ENCODE measurements at places on chromosomes 12 and 14.
A peak's percentile ranks its signal among the peaks of the same experiment; 100 is the strongest.

- no peak for DNase-seq
These were observed 86.0 kb upstream of the HIF1A start for GRCh38 chr14:61609191-61609843.

- DNase-seq: no peak
These were observed 21.8 kb downstream of the FUT8 start for GRCh38 chr14:65434216-65434850.

DNA sequence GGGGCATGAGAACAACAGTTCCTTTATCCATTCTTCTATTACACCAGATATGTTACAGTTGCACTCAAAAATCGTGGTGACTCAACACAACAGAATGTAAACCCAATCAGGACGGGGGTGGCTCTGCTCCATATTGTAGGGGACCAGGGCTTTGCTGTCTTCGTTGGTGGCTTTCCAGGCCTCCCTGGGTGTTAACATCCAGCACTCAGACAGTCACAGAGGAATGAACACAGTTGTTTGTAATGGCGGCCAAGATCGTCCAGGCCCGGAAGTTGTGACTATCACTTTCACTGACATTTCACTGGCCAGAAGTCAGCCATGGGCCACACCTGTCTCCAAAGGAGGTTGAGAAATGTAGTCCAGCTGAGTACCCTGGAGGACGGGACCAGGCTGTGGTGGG is 204.1 kb downstream of the CACNA1C start:
- DNase-seq: no peak

DNA sequence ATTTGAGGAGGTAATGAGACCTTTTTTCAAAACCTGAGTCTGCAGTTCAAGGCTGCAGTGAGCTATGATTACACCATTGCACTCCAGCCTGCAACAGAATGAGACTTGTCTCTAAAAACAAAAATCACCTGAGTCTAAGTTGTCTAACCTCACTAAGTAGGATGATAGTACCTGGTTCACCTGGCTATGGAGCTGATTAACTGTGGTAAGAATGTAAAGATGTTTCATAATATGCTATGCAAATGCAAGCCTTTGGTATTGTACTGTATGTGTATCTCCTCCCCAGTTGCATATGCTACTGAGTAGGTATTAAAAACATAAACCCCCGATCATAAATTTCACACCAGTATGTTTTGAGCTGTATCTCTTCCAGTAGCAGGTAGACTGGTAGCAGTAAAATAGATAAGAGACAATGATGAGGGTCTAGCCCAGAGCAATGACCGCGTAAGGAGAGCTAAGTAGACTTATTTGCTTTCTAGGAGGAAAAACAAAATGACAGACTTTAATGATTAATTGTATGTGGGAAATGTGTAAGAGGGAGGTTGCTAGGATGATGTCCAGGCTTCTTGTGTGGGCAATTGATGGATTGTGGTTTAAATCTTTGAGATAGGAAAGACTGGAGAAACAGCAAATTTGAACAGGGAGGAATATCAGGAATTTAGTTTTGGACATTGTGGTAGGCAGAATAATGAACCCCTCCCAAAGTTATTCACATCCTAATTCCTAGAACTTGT is 41.6 kb upstream of the EGLN3 start:
- DNase-seq: no peak

DNA sequence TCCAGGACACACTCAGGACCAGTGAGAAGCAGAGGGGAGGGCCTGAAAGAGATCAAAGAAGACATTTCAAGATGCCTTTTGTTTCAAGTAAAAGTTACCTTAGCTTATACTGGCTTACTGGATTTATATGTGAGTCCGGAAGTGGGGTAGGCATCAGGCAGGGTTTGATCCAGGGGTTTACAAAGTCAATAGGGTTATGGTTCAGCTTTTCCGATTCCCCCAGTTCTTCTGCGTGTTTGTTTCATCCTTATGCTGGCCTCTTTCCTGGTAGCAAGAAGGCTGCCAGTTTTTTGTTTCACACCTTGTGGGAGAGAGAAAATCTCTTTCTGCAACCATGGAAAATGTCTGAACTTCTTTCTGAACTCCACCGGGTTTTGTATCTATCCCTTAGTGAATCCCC is 126.3 kb downstream of the ESRRB start:
- no peak for DNase-seq

DNA sequence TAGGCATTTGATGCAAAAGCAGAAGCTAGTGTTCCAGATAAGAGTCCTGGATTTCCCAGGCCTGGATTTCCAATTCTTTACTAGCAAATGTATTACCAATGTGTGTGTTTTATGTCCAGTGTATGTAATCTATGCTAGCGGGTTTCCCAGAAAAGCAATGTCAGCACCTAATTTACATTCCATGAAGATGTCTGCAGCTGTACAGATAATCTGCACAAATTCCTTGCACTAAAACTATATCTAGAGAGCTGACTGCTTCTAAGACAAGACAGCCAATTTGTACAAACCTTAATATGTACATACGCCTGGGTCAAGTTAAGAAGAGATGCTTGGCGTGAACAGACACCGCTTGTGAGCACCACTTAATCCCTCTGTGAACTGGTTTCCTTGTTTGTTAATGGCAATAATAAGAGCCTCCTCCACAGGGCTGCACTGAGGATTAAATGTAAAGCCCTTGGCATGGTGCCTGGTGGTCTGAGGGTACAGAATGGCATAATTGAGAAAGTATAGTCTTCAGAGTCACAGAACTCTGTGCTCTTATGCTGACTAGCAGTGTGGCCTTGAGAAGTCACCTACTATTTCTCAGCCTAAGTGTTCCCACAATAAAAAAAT is 185.6 kb downstream of the EPS8 start:
- no peak for DNase-seq

DNA sequence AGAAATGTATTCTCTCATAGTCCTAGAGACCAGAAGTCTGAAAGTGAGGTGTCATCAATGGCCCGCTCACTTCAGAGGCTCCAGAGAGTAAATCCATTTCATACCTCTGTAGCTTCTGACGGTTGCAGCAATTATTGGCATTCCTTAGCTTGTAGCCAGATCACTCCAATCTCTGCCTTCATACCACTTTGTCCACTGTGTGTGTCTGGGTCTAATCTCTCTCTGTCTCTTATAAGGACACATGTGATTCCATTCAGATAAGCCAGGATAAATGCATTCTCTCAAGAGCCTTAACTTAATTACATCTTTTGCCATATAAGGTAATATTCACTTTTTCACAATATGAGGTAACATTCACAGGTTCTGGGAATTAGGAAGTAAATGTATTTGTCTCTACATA is 365.7 kb downstream of the GXYLT1 start:
- no peak for DNase-seq

DNA sequence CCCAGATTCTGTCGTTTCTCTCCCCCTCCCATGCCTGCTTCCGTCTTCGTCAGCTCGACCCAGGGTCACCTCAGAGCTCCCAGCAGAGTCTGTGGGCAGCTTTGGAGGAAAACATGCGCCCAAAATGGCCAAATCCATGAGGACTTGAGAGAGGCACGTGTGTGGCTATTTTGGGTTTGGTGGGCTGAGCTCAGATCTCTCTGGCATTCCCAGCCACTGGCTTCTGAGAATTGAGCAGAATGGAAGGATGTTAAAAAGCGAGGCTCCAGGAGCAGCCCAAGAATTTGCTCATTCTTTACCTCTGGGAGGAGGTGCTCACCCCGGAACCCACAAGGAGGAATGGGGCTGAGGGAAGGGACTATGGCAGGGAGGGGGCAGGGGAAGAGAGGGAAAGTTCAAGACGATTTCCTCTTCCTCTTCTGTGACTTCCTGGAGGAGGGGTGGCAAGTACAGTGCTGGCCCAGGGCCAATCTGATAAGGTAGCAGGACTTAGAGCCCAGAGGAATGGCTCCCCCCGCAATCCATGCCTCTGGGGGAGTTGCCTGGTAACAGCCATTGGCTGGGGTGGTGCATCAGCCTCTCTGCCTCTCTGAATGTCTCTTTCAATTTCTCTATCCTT is 20.1 kb downstream of the TSPAN9 start:
- no peak for DNase-seq

DNA sequence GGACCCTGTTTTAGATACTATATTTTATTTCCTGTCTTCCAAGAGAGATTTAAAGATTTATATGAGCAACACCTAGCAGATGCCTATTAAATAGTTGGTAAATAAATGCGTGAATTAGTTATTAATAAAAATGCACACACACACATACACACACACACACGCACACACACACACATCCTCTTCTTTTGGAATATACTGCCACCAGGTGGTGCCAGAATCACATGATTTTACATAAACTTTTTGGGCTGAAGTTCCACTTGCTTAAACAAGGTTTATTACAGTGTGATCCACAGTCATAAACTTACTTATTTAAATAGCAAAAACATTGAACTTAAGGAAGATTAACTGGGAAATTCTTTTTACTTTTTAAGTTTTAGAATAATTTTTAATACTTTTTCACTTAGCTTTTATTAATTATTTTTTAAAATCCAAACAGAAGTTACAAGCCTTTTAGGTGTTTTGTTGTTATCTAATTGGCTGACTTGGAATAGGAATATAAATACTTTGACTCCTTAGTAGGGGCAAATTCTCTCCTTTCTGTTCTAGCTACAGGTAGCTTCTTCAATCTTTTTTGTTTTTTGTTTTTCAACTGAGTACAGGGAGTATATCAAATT is 17.5 kb downstream of the RAD51B start:
- DNase-seq: peak; percentile 53

GRCh38 chr14:72790887-72791566 is 102.9 kb downstream of the DPF3 start:
- no peak for DNase-seq

DNA sequence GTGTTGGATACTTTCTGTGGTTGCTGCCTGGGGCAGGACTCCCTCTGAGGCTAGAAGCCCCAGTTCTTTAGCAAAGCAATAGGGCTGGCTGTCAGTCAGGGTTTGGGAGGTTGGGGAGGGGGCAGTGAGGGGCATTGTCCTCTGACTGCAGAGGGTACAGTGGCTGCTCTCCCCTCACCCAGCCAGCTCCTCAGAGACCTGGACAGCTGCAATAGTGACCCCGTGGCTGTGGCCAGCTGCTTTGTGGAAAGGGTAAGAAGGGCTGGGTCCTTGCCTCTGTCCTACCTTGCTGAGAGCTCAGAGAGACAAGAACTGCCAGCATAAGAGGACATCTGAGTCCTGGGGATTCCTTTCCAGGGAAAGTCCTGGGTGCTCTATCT is 25.8 kb downstream of the PLEKHG3 start:
- no peak for DNase-seq

GRCh38 chr12:6961278-6961694 is 9.2 kb downstream of the PHB2 start:
- no peak for DNase-seq

DNA sequence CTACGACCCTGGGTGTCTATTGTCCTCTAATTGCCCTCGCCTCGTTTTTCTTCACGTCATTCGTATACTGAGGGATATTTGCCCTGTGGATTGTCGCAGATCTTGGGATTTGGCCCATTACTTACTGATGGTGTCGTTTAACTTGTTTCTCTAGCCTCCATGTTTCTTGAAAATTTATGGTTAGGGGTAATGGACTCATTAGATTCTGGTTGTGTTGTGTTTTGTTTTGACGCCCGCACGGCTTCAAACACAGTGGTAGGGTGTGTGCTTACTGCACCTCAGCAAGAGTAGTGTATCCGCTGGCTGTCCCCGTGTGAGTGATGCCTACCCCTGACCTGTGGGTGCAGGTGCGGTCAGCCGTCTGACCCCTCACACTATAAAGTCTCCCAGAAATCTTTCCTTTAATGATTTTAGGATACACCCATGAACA is 874 bp upstream of the RNU6-8 start:
- no peak for DNase-seq

- DNase-seq: no peak
These were observed 16.1 kb downstream of the PAWR start for GRCh38 chr12:79674629-79675028.

GRCh38 chr12:122895704-122896636 is at the start of gene VPS37B:
TSS of gene VPS37B (minus strand) at chr12:122896124. CDS start at chr12:122896062, 62 bp downstream.
- peak; percentile 78 for DNase-seq

- no peak for DNase-seq
These were observed 268.7 kb upstream of the TBX3 start for GRCh38 chr12:114952573-114953271.

DNA sequence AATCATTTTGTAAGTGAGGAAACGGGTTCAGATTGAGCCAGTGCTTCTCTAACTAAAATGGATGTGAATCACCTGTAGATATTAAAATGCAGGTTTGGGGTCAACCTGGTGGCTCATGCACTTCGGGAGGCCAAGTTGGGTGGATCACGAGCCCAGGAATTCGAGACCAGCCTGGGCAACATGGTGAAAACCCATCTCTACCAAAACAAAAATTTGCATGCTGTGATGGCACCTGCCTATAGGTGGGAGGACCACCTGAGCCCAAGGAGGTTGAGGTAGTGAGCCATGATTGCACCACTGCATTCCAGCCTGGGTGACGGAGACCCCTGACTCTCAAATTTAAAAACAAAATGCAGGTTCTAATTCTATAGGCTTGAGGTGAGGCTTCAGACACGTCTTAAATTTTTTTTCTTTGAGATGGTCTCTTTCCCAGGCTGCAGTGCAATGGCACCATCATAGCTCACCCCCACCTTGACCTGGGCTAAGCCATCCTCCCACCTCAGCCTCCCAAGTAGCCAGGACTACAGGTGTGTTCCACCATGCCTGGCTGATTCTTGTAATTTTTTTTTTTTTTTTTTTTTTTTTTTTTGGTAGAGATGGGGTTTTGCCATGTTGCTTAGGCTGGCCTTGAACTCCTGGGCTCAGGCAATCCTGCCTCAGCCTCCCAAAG is 9.0 kb downstream of the TUBA1C start:
- DNase-seq: no peak

- DNase-seq: no peak
These were observed 42.1 kb downstream of the TNFAIP2 start for GRCh38 chr14:103165323-103165722.

- DNase-seq: no peak
These were observed 31.7 kb upstream of the PNMA1 start for GRCh38 chr14:73745571-73746519.

DNA sequence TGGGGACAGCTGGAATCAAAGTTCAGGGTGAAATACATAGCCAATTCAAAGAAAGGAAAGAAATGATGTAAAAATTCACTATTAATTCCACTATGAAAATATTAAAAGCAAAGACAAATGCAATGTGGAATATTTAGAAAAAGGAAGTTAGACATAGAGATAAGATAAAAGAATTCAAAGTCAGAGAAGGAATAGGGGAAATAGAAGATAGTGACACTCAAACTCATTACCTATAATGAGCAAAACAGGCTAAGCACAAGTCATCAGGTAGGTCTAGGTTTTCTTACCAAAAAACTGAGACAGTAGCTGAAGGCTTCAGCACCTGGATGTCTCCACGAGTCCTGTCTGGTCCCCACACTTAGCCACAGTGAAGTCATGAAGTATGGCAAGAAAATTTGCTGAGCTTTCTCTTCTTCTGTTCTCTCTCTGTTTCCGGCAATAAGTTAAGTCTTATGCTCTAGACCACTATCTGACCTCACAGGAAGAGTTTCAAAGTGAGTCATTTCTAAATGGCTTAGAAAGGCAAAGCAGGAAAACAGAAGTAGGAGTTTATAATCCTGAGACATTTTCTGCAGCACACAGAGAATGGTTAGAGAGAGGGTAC is at the start of gene C3AR1:
TSS of gene C3AR1 (minus strand) at position 369 of the 604 bp plus-strand sequence. CDS start 6,174 bp downstream, outside the sequence.
- peak; percentile 65 for DNase-seq

- DNase-seq: no peak
These were observed 195.5 kb upstream of the BTG1 start for GRCh38 chr12:92341065-92341668.

GRCh38 chr12:106999446-106999845 is 12.5 kb upstream of the MTERF2 start:
- no peak for DNase-seq

- DNase-seq: peak; percentile 38
These were observed 682 bp upstream of the TRIP11 start for GRCh38 chr14:92040431-92041051.

All from GDM1 (cell line).